Stimulated activated CD8-positive, alpha-beta memory T cell treated with anti-CD3 and anti-CD28 coated beads, Interleukin-4, amount 100 ng/mL, for 4 hours (primary cell): ENCODE measurements at places on chromosomes 12 and 14.

DNA sequence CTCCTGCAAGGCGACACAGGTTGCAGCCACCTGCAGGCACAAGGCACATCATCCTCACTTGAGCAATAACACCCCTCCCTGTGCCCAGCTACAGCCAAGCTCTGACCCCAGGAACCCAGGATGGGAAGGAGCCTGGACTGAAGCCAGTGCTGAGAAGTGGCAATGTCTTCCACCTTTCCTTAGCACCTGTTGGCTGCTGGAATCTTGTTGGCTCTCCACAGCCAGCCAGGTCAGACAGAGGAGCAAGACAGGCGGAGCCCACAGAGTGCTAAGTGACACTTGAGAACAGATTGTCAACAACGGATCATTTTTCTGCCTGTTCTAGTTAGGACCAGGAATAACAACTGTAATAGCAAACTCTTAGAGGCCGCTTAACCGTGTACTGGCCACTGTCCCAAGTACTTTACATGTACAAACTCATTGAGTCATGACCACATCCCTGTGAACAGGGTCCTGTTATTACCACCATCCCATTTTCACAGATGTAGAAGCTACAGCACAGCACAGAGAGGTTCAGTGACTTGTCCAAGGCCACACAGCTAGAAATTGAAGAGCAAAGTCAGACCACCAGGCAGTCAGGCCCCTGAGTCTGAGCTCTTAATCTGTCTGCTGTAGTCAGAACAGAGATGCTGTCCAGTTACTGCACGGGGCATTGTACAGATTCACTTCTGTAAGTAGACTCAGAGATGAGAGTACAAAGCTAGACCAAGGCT is 45.6 kb downstream of the RNFT2 start:
- no peak for DNase-seq

DNA sequence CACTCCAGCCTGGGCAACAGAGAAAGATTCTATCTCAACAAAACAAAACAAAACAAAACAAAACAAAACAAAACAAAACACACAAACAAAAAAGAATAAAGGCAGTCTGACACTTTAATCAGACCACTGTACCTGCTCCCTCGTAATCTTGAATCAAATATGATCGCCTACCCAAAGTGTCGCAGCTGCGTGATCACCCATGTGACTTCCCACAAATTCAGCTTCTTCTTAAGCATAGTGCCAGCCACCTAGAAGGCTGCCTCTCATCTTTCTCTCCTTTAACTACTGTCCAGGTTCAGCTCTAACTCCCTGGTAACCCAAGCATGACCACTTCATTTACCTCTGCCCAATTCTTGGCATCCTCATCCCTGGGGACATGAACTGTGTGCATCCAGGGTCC is 37.4 kb downstream of the FMNL3 start:
- no peak for DNase-seq

DNA sequence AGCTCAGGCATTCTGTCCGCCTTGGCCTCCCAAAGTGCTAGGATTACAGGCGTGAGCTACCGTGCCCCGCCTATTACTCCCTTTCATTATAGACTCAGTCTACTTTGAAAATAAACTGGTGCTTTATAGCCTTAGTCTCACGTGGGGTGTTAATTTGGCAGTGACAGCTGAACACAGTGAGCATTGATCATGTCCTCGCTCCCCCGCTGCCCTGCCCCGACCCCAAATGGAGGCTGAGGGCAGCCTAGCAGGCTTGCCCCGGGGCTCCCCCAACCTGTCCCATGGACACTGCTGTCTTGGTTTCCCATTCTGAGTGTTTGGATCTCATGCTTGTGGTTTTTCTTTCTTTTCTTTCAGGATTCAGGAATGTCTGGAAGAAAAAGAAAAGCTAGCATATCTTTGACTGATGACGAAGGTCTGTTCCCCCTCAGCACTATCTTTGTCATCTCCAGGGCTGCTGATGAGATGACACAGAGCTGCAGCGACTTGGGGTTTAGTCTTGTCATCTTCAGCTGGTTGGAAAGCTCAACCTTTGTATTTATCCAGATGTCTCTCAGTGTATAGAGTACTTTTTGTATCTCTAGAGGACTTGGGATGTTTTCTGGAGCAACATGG is 42.2 kb downstream of the EP400 start:
- DNase-seq: no peak

GRCh38 chr14:55418411-55418810 is 6.8 kb upstream of the ATG14 start:
- no peak for DNase-seq
